ENCODE measurements at places on chromosomes 5 and 9.
A peak's percentile ranks its signal among the peaks of the same experiment; 100 is the strongest.

DNA sequence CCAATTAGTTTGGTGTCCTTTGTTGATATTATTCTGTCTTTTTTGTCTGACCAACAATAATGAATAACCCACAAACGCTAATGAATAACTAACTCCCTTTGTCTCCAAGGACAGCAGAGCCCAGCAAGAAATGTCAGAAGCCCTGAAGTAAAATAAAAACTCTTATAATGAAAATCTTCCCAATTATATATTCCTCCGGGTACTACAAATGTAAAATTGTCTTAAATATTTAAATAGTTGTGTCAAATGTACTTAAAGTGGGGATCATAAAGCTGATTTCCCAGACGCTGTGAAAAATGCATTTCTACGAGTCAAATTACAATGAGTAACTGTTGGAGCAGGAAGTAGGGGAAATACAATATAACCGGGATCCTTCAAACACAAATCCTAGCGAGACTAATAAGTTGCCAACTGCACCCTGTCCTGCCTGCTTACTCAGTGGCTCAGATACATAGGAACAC, 22.3 kb downstream of the GLIS3 start:
- DNase-seq: no peak

- no peak for DNase-seq
These were observed 31.0 kb downstream of the ABLIM3 start for GRCh38 chr5:149172261-149172660.

DNA sequence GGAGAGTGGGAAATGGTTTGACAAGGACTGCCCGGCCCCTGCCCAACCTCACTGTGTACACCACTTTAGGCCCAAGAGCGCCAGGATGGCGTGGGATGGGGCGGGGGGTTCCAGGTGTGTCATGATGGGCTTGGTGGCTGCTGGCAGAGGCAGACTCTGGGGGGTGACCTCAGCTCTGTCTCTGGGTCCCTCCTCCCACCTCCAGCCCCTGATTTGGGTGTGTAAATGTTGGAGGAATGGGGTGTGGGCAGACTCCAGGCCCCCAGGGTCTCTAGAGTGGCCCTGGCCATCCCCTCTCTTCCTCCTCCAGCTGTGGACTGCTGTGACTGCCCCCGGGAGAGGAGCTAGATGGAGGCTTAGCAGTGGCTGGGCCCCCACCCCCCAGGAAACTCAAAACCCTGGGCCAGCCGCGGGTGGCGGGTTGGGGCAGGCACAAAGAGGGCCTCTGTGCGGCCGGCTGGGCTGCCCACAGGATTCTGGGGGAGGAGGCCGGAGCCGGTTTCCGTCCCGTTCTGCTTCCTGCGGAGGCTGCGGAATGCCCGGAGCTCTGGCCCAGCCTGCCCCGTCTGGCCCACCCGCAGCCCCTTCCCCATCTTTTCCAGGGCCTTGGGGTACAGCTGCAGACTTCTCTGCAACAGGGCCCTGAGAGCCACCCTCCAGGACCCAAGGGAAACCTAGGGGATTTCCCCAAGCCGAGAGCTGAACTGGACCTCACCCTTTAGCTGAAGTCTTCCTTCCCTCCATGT, 23.1 kb downstream of the CXXC5 start:
- DNase-seq: peak; percentile 77

DNA sequence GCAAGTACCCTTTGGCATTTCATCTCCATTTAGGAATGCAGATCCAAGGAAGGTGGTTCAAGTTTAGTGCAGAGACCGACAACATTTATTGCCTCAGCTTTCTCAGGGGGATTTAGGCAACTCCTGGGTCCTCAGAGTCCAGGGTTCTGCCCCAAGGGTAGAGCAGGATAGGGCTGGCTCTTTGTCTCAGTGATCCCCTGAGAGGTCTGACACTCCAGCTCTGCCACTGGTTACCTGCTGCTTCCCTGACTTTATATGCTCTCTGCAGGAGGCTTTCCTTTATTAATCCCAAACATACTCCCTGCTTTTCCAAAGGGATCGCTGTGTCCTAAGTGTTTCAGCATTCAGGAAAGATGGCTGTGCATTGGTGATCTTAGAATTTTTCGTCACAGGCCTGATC, 37.2 kb downstream of the TRPC7 start:
- DNase-seq: no peak

- no peak for DNase-seq
These were observed 89.6 kb upstream of the LRRTM2 start for GRCh38 chr5:138964647-138965201.

GRCh38 chr9:98765256-98765655, 31.1 kb downstream of the ANKS6 start:
- no peak for DNase-seq

DNA sequence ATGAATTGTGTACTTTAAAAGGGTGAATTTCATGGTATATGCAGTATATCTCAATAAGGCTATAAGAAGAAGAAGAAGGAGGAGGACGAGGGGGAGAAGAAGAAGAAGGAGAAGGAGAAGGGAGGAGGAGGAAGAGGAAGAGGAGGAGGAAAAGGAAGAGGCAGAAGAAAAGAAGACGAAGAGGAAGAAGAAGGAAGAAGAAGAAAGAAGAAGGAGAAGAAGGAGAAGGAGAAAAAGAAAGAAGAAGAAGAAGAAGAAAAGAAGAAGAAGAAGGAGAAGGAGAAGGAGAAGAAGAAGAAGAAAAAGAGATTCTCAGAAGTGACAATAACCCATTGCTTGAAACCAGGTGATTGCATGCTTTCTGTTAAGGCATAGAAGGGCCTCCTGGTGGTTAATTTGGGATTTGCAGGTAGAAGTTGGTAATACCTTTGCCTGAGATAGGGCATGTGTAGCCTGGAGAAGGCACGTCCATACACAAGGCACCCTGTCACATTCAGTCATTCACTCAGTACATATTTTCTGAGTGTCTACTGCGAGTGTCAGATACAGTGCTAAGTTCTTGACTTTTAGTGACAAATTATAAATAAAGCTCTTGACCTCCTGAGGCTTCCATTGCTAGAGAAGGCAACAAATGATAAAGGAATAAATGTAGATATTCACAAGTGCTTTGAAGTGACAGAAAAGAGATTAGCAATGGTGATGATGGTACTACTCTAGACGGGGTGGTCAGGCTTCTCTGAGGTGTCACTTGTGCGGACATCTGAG, 231.3 kb downstream of the NPR3 start:
- DNase-seq: peak; percentile 22

DNA sequence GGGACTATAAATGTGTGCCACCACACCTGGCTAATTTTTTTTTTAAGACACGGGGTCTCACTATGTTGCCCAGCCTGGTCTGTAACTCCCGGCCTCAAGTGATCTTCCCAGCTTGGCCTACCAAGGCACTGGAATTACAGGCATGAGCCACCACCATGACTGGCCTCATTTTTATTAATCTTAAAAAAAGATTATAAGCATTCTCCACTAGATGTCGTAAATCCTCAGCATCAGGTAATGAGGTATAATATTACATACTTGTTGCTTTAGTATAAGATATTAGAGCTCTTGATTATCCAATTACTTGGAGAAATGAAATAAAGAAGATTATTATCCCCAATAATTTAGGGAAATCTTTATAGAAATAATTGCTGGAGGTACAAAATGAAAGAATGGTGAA, 78.2 kb upstream of the HTR1A start:
- DNase-seq: no peak

GRCh38 chr5:45110399-45110798, 301.7 kb downstream of the MRPS30 start:
- no peak for DNase-seq

- DNase-seq: no peak
These were observed 11.4 kb upstream of the GRIN1 start for GRCh38 chr9:137127301-137128157.

DNA sequence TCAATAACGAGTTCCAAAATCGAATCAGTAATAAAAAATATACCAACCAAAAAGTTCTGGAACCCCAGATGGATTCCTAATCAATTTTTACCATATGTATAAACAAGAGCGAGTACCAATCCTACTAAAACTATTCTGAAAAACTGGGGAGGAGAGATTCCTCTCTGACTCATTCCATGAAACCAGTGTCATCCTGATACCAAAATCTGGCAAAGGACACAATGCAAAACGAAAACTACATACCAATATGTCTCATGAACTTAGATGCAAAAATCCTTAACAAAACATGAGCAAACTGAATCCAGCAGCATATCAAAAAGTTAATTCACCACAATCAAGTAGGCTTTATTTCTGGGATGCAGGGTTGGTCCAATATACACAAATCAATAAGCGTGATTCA, 30.5 kb upstream of the MACIR start:
- no peak for DNase-seq

All from GM20000 (cell line).